ENCODE measurements at places on chromosomes 1 and 21. TPM values are rescaled to one million over a fixed set of nuclear protein-coding genes. Genes with fewer than 3 reads are reported as not detected.

Gene LCE3E
- not detected for polyA plus RNA-seq

Gene GUCA2A
- 0.46 TPM for polyA plus RNA-seq

Gene KIAA1614
- polyA plus RNA-seq: 6.2 TPM

Gene SLC45A1
- polyA plus RNA-seq: 0.57 TPM
